ENCODE measurements at places on chromosomes 11 and 22. TPM values are rescaled to one million over a fixed set of nuclear protein-coding genes. Genes with fewer than 3 reads are reported as not detected.

DNA sequence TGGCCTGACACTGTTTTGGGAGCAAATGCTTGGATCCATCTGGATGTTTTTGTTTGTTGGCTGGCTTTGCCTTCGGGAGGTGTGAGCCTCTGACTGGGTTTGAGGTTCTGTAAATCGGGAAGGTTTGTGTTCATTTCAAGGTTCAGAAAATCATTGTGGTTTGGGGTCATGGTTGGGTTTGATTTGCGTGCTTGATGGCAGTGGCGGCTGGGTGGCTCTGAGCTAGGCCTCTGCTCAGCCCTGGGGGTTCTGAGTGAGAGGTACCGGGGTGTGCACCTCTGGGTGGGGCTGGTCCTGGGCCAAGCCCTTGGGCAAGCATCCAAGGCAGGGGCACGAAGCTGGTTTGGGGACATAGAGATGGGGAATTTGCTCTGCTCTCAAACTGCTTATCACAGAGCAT, 37.0 kb upstream of the ALX4 start:
- DNase-seq, result no peak

DNA sequence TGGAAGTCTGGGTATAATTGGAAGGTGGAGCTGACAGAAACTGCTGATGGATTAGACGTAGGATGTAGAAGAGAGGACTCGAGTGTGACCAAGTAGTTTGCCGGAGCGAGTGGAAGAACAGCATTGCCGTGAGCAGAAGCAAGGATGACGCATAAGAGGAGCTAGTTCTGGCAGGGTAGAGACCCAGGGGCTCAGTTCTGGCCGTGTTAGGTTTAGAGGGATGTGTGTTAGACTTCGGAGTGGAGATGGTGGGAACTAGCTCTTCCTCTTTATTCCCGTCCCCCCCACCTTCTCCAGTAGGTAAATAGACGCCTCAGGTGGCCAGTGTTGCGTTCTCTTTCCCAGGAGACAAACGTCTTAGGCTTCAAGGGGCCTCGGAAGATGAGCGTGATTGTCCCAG, 19.1 kb downstream of the TUB start:
- no peak for DNase-seq

DNA sequence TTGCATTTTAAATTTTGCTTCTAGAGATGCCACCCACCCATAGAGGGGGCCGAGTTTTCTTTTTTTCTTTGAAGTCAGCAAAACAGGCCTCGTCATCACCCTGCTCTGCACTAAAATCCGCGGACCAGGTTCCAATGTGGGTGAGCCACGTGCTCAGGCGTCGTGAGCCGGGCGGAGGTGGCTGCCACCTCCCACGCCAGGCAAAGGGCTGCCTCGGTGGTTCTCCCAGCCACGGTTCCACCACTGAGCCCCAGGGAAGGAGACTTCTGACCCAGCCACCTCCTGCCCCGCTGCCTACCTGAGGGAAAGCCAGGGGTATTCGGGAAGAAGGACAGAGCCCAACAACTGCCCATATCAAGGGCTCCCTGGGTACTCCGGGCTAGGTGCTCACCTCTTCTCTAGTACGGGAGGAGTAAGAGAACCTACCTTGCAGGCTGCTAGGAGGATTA, 45.3 kb downstream of the MN1 start:
- DNase-seq, result no peak

DNA sequence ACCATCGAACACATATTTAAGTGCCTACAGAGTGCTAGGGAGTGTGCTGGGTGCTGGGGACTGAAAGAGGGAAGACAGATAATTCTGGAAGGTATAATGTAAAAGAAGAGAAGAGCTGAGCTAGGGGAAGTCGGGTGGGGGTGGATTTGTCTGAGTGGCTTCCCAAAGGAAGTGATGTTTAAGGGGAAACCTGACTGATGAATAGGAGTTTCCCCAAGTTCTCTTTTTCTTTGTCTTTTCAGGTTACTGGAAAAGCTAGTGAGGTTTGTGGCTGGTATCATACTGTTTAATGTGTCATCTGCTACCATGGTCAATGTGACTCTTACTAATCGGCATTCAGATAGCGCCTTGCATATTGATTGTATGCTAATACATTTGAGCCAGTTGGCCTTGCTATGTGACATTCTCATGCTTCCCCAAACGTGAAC, 151.6 kb upstream of the MTMR2 start:
- DNase-seq, result peak; percentile 54

DNA sequence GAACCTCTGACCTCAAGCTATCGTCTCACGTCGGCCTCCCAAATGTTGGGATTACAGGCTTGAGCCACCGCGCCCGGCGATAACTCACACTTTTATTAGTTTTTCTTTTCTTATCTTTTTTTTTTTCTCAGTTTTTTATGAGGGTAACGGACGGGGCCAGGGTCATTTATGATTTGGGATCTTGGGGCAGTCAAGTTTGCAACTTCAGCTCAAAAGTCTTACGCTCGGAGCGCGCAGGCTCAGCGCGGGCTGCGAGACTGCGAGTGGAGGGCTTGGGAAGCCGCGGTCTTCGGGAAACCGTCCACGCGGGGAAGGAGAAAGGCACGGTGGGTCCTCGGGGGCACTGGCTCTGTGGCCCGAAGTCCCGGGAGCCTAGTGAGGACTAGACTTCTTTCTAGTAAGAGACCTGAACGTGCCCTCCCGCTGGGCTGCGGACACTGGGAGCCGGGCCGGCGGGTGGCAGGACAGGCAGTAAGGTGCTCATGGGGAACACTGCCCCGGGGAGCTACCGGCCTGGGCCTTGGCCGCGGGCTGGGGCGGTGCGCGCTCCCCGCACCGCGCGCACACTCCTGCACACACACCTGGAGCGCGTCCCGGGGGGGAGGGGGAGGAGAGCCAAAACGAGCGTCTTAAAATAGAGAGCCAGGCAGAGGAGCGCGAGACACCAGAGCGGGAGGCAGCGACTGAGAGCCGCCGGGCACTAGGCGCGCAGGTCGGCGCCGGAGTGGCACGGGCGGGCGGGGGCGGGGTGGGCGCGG, 476 bp upstream of the BARX2 start:
- peak; percentile 22 for DNase-seq

DNA sequence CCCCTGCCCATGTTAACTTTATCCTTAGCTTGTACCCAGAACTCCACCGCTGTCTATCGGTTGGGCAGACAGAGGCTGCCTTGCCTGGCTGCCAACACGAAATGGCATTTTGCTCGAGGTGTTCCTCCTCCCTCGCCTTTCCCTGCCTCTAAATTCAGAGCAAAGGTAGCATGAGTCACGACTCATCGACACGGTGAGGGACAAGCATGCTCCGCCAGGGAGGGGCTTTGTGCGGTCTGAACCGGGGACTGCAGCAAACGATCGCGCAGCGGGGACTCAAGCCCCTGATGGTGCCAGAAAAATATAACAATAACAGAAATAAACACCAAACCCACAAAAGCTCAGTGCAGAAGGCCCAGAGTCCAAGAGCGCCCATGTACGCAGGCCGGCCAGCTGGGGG, 52.3 kb downstream of the RTL6 start:
- DNase-seq, result no peak

- DNase-seq, result no peak
Observed at GRCh38 chr22:19215360-19215759, 36.8 kb upstream of the SLC25A1 start.

- no peak for DNase-seq
Observed at GRCh38 chr22:37930952-37931440, 22.4 kb downstream of the C22orf23 start.

DNA sequence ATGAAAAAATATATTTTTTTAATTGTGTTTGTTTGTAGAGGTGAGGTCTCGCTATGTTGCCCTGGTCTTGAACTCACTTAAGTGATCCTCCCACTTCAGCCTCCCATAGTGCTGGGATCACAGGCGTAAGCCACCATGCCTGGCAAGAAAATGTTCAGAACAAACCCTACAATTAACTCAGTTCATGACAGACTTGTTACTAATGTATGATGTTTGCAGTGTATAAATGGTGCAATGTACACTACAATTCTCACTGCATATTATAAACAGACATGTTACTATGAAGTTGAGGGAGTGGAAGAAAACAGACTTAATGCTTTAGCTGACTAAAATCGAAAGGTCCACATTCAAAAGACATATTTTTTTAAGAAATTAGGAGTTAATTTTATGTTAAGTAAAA, 59.0 kb downstream of the SIK3 start:
- no peak for DNase-seq

- peak; percentile 68 for DNase-seq
Observed at GRCh38 chr22:36853407-36854099, 7.3 kb upstream of the NCF4 start.

GRCh38 chr22:46774253-46774979, 12.0 kb downstream of the TBC1D22A start:
- no peak for DNase-seq

GRCh38 chr11:8766043-8766987, 83.7 kb downstream of the RPL27A start:
- peak; percentile 85 for DNase-seq

GRCh38 chr22:39938509-39939111, 21.6 kb upstream of the TMA7B start:
- no peak for DNase-seq

GRCh38 chr22:24232124-24232523, 12.8 kb downstream of the GGT5 start:
- no peak for DNase-seq

DNA sequence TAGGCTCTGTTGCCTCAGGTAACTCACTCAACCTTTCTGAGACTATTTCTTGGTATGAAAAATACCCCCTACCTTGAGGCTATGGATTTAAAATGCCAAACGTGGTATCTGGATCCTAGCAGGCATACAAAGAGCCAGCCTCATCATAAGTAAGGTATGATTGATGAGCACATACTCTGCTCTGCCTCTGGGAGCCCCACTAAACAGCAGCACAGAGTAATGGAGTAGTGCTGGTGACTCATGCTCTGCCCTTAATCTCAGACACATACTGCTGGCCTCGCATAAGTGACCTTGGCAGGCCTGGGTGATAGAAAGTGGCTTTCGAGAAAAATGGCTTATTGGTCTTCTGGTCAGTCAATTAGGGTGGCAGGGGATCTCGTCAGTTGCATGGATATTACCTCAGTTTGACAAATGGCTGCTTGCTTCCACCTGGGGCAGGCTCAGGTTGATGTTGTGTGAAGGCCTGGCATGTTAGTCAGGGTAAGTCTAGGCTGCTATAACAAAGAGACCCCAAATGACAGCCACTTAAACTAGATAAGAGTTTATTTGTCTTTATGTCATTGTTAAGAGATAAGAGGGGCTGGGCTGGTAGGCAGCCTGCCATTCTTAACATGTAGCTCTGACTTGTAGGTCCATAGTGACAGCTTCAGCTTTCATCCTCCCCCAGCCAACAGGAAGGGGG, 15.2 kb upstream of the SLC6A5 start:
- DNase-seq, result peak; percentile 3

GRCh38 chr11:71420455-71421241, 27.5 kb downstream of the DHCR7 start:
- peak; percentile 56 for DNase-seq

GRCh38 chr11:117919341-117919740, 9.9 kb downstream of the TMPRSS13 start:
- no peak for DNase-seq

DNA sequence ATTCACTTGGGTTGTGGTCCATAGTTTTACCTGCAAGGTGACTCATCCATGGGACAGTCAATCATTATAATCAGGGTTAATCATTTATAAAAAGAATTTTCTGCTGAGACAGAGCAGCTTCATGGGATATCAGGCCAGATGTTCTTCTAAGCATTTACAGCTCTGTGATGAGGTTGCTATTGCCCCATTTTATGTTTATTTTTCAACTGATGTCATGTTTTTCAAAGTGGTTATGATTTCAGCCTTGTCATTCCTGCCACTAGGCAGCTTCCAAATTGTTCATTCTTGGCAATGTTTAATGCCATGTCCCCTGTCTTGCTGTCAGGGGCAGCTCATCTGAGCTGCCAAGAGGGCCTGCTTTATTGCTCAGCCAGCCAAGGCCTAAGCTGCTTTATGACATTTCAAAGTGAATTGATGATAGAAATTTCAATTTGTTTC, 35.9 kb upstream of the ZBED5 start:
- peak; percentile 72 for DNase-seq

DNA sequence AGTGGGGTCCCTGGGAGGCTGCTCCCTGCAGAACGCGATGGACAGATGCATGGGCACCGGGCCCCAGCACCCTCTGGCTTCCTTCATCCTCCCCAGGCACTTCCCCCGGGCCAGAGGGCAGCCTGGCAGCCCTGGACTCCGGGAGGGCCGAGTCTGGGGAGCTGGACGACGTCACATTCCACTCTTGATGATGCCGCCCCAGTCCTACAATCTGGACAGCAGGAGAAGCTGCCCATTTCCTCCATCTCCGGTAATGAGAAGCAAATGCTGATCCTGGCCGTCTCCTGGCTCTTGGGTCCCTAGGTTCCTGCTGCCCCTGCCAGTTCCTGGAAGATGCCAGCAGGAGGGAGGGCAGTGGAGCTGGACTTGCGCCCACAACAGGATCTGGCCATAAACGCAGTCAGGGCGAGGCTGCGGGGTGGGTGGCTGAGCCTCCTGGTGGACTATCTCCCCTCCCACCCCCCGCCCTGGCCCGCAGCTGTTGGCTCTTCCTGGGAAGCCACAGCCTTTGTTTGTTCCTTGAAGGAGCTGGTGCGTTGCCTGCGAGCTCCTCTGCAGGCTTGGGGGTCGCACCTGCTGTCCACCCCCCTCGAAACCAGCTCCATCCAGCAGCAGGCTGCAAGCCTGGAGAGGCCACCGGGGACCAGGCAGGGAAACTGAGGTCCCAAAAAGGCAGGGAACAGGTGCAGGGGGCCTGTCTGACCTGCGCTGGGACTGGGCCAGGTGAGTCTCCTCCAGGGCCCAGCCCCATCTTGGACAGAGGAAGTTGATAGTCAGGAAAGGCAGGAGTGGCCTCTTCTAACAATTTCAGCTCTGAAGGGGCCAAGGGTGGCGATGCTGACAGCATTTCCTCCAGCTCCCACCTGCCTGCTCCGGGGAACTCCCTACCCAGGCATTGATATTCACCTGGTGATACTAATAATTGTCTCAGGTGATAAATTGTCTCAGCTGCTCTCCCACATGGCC, 17.9 kb upstream of the MUC6 start:
- peak; percentile 69 for DNase-seq

GRCh38 chr11:130606178-130606577, 157.7 kb downstream of the ADAMTS15 start:
- peak; percentile 13 for DNase-seq

- peak; percentile 22 for DNase-seq
Observed at GRCh38 chr11:60169264-60169915, 13.5 kb downstream of the MS4A6A start.

- no peak for DNase-seq
Observed at GRCh38 chr22:26977741-26978376, 320.5 kb downstream of the MIAT start.

Gene OR5B21
- not detected for polyA plus RNA-seq

Gene CBL
- polyA plus RNA-seq, result 5.8 TPM

Gene C11orf21
- polyA plus RNA-seq, result not detected

Gene TNNT3
- polyA plus RNA-seq, result not detected

Gene ADSL
- 72.5 TPM for polyA plus RNA-seq

Gene ROM1
- polyA plus RNA-seq, result 5.4 TPM

Gene MS4A3
- polyA plus RNA-seq, result not detected

Gene GALNT18
- polyA plus RNA-seq, result 3.9 TPM

Gene DBX1
- polyA plus RNA-seq, result not detected

All from GM23248 (cell line).